Cortex of kidney (tissue), 1 donor: ENCODE measurements at places on chromosomes 4 and X.

DNA sequence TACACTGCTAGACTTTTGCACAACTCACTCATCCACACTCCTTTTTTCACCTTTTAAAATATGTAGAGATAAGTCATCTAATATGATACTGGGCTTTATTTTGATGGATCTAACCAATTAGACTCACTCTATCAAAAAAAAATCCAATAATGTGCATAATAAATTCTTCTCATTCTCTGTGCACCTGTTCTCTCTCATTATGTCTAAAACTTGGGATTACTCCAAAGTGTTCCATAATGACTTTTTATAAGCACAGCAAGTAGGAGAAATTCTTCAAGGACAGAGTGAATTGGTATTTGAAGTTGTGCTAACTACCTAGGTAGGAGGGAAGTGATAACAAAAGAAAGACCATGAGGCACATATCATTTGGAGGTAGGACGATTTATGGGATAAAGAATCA lies 1438.8 kb downstream of the PCDH7 start:
- no peak for DNase-seq

GRCh38 chr4:70945046-70945445 lies 42.9 kb downstream of the MOB1B start:
- DNase-seq: no peak

GRCh38 chrX:154490021-154490413 lies 412 bp downstream of the SLC10A3 start:
- DNase-seq: no peak

GRCh38 chrX:15790769-15791290 lies 546 bp downstream of the ZRSR2 start:
- no peak for DNase-seq

DNA sequence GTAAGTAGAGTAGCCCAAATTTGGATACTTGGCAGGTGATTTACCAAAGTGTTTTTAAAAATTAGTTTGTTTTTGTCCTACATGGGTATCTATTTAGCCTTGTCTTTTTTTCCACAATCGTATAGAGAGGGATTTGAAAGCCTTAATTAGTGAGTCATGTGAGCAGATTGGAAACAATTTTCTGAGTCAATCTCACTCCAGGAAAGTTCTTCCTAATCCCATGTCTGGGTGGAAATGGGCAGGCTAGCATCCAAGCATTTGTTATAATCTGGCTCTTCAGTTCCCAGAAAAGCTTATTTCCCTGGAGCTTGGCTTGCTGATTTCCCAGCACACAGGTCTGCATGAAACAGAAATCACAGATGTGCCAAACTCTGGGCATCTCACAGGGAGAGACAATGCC lies 426.9 kb upstream of the BOD1L1 start:
- DNase-seq: no peak

DNA sequence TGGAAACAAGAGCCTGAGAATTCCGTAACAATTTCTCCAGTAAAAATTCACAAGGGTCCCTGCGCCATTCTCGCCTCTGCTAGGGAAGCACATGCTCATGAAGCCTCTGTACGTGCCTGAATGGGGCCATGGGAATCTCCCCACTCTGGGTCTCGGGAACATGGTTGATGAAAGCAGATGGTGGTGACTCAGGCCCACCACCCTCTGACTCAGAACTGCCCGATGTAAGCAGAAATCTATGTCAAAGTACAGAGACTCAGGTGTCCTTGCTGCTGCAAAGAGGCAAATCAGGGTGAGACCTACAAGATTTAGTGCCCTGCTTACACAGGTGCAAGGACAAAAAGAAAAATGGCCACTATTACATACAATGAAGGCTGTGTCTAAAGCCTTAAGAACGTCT lies 65.0 kb downstream of the SCD5 start:
- no peak for DNase-seq

GRCh38 chrX:118795528-118796280 lies 27.9 kb upstream of the ZCCHC12 start:
- no peak for DNase-seq
